ENCODE measurements at places on chromosomes 12 and 14.

DNA sequence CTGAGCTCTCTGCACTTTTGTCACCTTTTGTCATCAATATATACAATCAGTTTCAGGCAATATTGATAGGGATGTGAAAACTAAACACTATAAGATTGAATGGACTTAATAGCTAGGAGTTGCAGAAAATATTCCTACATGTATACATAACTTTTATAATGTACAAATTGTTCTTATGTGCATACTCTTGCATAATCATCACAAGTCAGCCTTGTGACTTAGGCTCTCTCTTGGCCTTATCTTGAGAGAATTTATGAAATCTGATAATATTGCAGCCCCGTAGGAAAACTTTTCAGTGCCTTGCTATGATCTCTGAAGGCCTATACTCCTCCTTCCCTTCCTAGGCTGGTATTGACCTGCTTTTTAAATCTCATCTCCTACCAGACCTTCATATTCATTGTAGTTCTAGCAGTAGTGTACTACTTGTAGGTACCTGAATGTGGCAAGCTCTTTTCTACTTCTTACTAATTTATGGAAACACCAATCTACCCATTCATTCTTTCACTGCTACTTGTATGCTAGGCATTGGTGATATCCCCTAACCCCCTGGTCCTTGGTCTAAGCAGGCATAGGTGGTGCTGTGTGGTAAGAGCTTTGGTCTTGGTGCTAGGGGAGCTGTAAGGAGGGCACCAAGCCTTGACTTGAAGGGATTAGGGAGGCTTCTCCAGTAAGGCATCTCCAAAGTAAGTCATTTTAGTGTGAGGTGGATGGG is 100.0 kb downstream of the PRKCH start:
- no peak for DNase-seq

DNA sequence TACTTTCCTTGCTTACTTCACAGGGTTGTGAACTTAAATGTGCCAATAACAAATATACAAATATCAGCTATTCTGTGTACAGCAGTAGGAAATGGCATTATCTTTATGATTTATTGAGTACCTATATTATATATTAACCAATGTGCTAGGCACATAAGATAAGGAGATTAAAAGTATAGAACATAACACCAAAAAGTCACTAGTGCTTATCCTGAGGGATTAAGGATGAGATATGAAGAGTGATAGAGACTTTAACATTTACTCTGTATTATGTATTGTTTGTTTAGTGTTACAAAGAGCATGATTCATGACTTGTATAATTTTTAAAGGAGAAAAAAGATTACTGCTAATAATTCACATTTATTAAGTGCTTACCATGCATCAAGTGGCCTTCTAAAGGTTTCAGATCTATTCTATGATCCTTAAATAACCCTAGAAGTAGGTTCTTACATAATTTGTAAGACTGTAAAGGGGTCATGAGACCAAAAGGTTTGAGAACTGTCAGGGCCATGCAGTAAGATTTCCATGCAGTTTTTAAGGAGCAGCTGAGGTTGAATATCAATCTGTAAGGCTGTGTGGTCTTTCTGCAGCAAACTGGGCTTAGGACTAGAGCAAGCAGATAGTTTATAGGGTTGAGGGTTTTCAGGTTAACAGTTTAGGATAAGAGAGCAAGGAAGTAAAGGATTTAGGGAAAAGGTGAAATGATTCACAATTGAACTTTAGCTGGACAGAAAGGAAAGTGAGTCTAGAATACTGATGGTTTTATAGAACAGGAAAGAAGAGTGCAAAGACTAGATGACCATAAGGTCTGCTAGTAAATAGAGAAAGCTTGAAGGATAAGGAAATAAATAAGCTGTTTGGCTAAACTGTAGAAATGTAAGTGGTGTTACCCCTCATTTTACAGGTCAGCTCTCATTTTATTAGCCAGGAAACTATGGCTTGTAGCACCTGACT is 7.0 kb downstream of the PYROXD1 start:
- DNase-seq: no peak

GRCh38 chr12:84698576-84699333 is 213.8 kb downstream of the SLC6A15 start:
- no peak for DNase-seq

DNA sequence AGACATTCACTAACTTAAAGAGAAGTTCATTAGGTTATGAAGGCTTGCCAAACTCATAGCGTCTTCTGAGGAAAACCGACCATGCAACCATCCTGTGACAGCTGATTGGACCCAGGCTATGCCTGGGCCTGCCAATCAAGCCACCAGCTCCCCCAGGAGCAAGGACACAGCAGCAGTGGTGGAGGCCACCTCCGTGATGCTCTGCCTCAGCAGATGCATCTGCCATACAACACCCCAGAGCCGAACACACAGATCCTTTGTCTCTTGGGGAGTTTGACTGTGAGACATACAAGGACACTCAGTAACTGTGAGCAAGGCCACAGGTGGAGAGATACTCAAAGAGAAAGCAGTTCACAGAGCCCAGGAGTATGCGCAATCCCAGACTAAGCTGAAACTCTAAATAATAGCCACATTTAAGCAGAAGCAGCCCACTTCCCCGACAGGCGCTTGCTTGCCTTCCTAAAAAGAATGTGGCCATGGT is 10.0 kb upstream of the CNIH1 start:
- DNase-seq: no peak

DNA sequence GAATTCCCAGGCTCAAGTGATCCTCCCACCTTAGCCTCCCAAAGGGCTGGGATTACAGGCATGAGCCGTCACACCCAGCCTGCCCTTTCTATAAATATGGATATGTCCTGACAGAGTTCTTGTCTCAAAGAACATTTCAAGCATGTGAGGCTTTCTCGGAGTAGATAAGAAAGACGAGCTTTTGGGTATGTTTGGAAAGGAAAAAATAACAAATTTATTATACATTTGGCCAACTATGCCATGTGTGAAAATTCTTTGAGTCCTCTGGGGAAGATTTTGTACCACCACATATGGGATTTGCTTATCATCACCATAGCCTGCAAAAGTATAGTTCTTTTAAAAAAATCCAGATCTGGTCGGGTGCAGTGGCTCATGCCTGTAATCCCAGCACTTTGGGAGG is 23.7 kb upstream of the MYBPC1 start:
- DNase-seq: no peak

DNA sequence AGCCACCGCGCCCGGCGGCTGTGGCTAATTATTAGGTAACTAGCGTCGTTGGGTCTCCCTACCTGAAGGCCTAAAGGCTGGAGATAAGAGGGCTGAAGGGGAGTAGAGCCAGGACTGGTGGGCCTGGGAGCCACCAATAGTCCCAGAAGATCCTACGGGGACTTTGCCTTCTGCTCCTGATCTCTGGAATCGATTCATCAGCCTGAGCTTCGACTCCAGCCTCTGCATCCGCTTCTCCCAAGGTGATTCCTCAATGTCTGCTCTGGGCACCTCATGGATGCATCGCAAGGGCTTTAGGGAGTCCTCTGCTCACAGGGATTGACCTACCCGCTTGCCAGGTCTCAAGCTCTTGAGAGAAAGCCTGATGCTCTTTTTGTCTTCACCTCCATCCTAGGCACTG is 14.7 kb upstream of the KDM2B start:
- DNase-seq: no peak

GRCh38 chr14:34035177-34035933 is 84.5 kb upstream of the EGLN3 start:
- DNase-seq: no peak

- DNase-seq: no peak
These were observed 186.0 kb upstream of the HMGA2 start for GRCh38 chr12:65638324-65638723.

- no peak for DNase-seq
These were observed 103.2 kb downstream of the CMKLR1 start for GRCh38 chr12:108235985-108236263.

GRCh38 chr12:80032946-80033345 is 66.4 kb upstream of the OTOGL start:
- DNase-seq: no peak

GRCh38 chr12:65602610-65603295 is 221.5 kb upstream of the HMGA2 start:
- no peak for DNase-seq

GRCh38 chr12:109863847-109864712 is 16.3 kb downstream of the GLTP start:
- no peak for DNase-seq

DNA sequence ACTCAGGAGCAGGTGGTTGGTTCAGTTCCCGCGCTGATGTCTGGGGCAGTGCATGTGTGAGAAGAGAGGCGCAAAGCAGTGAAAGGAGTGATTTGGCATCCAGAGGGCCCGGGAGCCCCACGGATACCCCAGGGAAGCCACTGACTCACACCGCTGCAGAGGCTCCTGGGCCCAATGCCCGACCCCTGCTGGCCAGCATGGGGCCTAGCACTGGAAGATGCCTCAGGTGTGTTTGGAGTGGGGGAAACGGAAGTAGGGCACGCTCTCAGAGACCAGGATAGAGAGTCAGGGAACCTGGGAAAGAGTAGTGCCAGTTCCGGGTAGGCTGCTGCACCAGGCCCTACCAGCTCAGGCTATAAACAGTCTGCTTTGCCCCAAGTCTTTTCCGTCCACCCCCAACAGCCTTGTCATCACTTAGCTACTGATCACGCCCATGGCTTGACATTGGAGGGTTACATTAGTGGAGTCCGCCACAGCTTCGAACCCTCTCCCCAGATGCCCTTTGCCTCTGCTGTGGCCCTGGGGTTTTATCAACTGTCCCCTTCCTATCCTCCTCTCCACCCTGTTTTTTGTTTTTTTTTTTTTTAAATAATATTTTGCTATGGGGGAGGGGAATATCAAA is 9.5 kb upstream of the CSAD start:
- peak; percentile 41 for DNase-seq

- no peak for DNase-seq
These were observed 62.9 kb downstream of the GLRX5 start for GRCh38 chr14:95597784-95598211.

GRCh38 chr14:73818821-73819220 is 32.8 kb upstream of the PTGR2 start:
- DNase-seq: no peak

GRCh38 chr12:95129115-95129514 is 55.7 kb upstream of the NR2C1 start:
- DNase-seq: no peak

DNA sequence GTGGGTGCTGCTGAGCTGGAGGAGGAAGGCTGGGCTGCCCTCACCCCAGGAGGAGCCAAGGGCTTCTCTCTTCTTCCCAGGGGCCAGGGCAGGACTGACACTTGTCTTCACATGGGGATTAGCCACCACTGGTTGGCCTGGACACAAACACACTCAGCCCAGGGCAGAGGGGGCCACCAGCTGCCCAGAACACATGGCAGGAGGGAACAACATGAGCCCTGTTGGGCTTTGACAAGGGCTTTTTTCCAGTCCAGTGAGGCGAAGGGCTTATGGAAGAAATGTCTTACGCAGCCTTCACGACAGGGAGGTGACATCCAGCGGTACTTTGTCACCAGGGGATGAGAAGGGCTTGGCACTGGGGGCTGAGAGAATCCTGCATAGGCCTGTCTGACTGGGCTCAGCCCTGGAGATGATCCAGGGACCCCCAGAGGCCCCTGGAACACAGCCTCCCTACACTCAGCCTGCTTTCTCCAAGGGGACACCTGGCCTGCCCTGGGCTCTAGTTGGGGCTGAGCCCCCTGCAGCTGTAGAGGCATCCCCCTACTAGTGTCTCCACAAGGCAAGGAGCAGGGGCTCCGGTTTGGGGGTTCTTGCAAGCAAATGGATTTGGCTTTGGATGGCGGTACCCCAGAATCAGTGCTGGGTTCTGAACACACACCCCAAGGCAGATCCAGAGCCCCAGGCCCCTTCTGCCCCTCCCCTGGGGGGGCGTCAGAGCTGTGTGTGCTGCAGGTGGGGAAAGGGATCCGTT is 18.9 kb downstream of the ARL6IP4 start:
- DNase-seq: no peak

DNA sequence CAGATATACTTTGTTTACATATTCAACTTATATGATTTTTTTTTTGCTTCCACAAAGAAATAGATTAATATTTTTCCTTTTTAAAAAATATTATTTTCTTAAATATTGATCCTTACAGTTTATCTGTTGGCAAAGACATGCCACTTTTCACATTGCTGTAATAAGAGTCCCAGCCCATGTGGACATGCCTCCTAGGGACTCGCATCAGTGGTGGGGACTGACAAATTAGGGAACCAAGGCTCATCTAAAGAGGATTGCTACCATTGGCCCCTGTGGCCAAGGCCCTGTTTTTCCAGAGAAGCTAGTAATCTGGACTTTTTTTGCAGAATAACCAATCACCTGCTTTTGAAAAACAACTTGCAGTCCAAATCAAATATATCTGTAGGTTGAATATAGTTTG is 27.8 kb upstream of the BMAL2 start:
- no peak for DNase-seq

DNA sequence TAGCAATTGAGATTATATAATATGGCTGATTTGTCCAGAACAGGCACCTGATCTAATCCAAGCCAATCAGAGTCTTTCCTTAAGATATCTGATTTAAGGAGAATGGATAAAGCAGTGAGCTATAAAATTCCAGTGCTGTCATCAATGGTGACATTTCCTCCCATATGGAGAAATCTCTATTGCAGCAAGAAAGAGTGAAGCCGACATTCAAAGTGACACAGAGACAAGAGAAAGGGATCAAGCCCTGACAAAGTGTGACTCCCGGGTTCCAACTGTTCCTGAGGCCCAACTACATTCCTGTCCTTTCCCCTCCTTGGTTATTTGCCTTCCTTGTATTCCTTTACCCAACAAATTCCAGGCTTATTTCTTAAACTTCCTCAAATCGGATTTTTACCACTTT is 430.0 kb upstream of the SOX5 start:
- no peak for DNase-seq

DNA sequence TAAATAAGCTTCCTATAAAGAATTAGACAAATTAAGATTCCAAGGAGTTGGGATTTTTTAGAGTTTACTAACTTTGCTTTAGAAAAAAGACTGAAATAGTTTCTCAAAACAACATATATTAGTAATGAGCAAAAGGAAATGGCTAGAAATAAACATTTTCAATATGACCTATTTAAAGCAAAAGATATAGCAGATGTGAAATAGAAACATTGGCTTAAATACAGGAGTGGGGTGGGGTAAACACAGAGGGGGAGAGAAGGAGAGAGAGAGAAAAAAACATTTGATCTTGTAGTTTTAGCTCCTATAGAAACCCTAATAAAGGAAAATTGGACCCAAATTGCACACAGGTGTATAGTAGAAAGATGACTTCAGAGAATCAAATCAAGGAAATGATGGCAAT is 794.5 kb downstream of the MED13L start:
- no peak for DNase-seq

DNA sequence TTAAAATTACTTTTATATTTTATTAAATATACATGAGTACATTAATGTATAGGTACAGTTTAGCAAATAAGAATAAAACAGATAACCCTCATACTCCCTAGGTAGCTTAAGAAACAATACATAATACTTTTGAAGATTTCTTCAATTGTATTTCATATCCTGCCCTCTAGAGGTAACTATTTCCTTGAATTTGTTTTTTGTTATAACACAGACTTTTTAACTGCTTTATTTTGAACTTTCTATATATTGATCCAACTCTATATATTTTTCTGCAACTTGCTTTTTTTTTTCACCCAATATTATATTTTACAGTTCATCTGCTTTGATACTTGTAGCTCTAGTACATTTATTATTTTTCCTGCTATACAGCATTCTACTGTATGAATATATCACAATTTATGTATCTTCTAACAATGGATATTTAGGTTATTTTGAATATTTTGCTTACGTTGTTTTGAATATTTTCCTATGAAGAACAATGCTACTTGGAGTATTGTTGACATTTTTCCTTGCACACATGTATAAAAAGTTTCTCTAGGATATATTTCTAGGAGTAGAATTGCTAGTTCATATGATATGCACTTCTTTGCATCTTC is 72.8 kb upstream of the ABCD2 start:
- no peak for DNase-seq
